ENCODE measurements at places on chromosomes 16 and 17.

DNA sequence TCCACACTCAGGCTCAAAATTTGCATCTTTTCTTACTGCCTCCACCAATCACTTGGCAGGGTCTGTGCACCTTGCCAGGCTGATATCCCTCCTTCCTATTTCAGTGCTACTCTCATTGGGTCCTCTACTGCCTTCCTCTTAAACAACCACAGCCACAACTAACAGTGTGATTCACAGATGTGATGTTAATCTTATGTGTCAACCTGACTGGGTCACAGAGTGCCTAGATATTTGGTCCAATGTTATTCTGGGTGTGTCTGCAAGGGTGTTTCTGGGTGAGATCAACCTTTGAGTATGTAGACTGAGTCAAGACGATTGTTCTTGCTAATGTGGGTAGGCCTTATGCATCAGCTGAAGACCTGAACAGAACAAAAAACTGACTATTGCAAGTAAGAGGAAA, 51.3 kb upstream of the IRX6 start:
- DNase-seq = no peak

GRCh38 chr16:70253291-70254106, 1.8 kb upstream of the EXOSC6 start:
- DNase-seq = no peak

GRCh38 chr17:56121191-56122051, 31.9 kb upstream of the ANKFN1 start:
- DNase-seq = no peak

- no peak for DNase-seq
Measured at GRCh38 chr17:72700226-72700625, 392.3 kb downstream of the SLC39A11 start.

- DNase-seq = no peak
Measured at GRCh38 chr17:72421128-72422092, 300.6 kb downstream of the SOX9 start.

GRCh38 chr16:64278196-64278595, 843.7 kb downstream of the CDH11 start:
- no peak for DNase-seq

GRCh38 chr17:44828919-44829522, 1.1 kb downstream of the GJC1 start:
- no peak for DNase-seq

- DNase-seq = peak; percentile 32
Measured at GRCh38 chr16:2056077-2056476, 8.3 kb downstream of the TSC2 start.

DNA sequence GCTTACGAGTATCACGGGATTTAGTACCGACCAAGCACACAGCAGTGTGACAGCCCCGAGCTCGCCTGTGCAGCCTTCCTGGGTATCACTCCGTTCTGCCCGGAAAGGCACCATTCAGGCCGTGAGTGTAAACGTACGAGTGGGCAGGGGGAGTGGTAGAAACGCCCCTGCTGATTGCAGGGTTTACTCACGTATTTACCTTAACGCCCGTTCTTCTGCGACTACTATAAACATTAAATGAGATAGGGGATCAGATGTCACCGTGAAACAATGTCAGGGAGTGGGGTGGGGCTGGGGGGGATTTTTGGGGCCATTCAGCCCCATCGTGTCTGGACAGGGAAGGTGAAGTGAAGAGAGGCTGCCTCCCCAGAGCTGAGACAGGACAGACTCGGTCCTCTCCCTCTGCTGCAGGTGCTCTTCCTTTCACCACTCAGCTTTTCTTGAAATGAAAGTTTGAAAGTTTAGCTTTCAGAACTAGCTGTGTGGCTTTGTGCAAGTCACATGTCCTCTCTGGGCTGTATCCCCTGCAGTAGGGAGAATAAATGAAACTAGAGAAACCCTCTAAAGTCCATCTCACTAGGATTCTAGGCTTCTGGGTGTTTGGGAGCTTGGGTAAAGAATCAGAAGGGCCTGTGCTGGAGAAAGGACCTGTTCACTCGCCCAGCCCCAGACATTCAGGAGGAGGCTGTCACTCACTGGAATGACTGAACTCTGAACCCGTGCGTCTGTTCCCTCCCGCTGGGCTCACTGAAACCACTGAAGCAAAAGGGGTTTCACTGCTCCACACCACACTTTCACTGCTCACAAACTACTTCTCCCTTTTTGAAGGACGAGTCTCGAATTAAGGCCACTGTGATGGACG, 66.7 kb downstream of the RPA1 start:
- no peak for DNase-seq

DNA sequence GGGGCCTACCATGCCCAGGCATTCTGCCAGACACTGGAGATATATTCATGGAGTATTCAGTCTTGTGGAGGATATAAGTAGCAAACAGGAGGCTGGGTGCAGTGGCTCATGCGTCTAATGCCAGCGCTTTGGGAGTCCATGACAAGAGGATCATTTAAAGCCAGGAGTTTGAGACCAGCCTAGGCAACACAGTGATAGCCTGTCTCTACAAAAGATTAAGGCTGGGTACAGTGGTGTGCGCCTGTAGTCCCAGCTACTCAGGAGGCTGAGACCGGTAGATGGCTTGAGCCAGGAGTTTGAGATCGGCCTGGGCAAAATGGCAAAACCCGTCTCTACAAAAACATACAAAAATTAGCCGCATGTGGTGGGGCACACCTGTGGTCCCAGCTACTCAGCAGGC, 37.7 kb upstream of the CDH3 start:
- DNase-seq = no peak

GRCh38 chr17:65753348-65753747, 191.9 kb upstream of the AXIN2 start:
- no peak for DNase-seq

DNA sequence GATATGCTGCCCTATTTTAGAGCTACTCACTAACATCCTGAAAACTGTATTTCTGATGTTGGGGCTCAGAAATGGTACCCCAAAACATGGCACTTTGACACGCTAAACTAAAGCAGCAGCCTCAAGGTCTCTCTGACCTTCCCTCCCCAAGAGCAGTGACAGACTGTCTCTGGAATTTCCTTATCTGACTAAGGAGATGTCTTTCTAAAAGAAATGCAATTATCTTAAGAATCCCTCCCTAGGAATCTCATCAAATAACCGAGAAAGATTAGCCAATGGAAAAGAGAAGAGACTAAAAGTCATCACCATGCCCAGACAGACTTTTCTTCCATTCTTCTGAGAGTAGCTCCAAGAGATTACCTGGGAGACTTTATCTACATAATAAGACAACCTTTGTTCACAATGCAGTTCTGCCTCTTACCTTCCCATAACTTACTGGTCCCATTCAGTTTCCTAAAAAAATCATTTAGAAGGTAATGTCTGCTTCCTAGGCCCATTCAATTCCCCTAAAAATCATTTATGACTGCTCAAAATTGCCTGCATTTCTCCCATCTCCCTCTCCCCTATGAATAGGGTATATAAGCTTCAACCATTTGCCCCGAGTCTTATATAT, 123.9 kb downstream of the CPPED1 start:
- DNase-seq = no peak

DNA sequence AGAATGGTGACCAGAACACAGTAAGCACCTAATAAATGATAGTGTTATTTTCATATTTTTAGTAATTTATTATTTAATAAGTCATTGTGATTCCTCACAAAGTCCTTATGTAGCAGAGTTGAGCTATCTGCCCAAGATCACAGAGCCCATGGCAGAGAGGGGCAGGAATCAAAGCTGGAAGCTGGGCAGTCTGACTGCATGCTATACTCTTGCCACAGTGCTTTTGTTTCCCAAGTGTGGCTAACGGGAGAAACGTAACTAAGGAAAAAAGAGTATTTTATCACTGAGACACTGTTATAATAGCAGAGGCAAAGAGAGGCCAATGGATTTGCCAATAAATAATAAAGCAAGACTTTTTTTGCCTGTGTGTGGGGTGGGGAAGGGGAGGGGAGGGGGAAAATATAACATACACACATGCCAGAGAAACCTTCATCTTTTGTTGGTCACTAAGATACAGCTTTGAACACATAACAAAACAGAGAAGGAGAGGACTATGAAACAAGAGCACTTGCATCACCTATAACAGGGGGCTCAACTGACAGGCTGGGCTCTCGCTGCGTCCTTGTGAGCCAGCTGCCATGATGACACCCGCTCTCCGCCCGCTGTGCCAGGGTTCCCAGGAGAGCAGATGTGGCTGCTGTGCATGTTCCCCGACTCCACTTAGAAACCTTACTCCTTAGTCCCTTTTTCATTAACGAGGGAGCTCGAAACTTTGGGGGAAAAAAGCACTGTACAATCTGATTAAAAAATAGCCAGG, 10.1 kb downstream of the CSNK2A2 start:
- DNase-seq = no peak

DNA sequence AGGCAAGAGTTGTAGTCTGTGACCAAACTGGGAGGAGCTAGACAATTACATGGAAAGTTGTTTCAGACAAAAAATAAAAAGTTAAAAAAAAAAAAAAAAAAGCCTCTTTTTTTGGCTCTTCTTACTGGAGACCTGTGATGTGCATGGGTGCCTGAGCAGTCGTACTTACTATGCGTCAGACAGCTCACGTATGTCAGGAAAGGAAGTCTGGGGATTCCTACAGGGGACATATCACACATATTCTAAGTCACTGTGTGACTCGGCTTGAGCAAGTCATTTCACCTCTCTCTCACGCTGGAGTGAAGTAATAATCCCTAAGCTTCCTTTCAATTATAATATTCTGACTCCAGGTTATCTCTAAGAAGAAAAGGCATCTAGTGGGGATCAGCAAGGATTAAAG, 6.0 kb downstream of the SLFN14 start:
- no peak for DNase-seq

DNA sequence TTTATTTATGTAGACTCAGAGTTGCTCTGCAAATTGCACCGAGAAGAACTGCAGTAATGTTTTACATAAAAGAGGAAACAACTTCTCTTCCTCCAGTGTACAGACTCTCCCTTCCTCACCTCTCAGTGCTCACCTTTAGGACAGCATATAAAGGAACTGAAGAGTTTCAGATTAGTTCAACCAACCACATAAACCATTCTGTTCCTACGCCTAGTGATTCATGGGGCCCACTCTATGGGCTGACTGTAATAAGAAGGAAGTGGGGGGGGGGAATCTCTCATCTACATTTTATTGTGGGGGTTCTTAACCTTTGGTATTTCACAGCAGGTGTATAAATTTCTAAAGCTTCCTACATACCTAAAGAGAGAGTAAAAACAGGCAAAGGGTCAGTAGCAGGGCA, 18.3 kb downstream of the ZSWIM7 start:
- DNase-seq = no peak

DNA sequence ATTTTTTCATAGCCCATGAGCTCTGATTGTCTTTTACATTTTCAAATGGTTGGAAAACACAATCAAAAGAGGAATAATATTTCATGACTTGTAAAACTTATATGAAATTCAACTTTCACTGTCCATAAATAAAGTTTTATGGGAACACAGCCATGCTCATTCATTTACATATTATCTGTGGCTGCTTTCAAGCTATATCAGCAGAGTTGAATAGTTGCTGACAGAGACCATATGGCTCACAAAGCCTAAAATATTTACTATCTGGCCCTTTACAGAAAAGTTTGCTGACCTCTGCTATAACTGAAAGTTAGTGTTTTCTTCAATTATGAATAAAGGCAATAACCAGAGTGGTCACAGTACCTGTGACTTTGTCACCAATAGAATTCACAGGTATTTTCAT, 128.2 kb upstream of the GNAO1 start:
- no peak for DNase-seq

DNA sequence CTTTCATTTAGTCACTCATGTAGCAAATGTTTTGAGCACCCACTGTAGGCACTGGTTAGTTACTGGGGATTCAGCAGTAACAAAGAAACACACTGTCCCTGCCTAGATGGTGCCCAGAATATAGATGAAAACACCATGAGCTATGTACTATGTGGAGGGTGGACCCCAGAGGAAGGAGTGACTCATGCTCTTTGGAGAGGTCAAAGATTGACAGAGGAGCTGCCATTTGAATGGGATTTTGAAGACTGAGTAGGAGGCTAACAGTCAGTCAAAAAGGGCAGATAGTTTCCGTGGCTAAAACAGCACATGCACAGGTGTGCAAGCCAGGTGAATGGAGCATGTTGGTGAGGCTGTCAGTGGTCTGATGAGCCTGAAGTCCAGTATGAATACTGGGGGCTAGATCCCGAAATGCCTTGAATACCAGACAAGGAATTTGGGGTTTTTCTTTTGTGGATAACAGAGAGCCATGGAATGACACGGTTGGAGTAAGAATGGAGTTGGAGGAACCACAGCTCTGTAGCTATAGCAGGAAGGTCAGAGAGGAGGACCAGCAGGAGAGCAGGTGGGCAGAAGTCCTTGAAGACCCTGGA, 6.1 kb downstream of the IL21R start:
- DNase-seq = no peak

DNA sequence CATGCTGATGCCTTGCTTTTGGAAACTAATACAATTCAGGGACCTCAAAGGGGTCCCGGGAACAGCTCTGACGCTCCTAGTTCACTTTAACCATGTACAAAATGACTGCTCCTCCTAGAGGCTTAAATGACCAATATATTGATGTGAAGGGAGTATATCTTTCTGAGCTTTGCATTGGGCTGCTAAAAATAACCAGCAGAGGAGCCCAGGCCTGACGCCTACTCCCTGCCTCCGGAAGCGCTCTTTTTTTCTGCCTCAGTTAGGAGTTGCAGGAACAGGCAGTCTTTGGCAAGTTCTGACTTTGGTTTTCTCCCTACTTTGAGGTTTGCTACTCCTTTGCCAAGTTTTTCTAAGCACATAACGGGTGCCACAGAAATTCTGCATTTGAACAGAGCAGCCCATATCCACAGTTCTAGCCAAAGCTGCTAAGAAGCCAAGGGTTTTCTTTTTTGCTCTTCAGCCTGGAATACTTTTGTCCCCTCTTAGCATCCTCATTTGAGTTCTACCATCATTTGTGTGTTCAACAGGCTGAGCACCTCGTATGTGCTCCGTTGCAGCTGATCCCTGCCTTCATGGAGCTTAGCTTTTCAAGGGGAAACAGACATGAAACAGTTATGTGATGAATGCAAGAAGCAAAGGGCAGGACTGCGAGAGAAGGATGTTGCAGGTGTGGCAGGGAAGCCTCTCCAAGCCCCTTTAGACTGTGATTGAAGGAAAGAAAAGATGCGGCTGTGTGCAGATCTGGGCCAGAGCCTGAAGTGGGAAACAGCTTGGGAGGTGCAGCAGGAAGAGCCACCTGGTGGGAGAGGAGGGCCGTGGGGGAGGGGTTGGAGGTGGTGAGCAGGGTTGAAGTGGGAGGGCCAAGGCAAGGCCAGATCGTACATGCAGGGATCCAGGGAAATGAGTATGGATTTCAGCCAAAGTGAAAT, 2.8 kb upstream of the NAGPA start:
- no peak for DNase-seq

DNA sequence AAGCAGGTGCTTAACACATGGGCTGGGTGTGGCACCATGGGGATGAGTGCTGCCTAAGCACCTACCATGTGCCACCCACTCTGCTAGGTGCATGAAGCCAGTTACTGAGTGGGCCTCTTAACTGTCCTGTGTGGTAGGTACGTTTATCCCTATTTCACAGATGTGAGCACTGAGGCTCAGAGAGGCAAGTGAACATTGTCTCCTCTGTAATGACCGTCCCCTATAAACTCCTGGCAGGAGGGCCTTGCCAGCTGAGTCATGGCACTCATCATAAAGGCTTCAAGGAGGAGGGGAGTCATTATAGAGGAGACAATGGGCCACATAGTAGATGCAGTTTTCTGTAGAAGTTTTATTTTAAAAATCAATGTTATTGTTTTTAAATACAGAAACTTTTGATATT, 79.1 kb downstream of the RAB11FIP4 start:
- DNase-seq = no peak

- peak; percentile 37 for DNase-seq
Measured at GRCh38 chr16:85898521-85899442, at the start of gene IRF8. Gene IRF8, plus strand, starts transcription at chr16:85899162. Its CDS starts 3,854 bp downstream, at chr16:85903016.

- no peak for DNase-seq
Measured at GRCh38 chr16:71473891-71474290, 11.8 kb upstream of the ZNF23 start.
